ENCODE measurements at places on chromosomes 13 and 19.

- no peak for DNase-seq
Observed at GRCh38 chr19:40604171-40604646, 3.0 kb downstream of the LTBP4 start.

- DNase-seq = no peak
Observed at GRCh38 chr13:71395053-71395452, 472.0 kb downstream of the DACH1 start.

DNA sequence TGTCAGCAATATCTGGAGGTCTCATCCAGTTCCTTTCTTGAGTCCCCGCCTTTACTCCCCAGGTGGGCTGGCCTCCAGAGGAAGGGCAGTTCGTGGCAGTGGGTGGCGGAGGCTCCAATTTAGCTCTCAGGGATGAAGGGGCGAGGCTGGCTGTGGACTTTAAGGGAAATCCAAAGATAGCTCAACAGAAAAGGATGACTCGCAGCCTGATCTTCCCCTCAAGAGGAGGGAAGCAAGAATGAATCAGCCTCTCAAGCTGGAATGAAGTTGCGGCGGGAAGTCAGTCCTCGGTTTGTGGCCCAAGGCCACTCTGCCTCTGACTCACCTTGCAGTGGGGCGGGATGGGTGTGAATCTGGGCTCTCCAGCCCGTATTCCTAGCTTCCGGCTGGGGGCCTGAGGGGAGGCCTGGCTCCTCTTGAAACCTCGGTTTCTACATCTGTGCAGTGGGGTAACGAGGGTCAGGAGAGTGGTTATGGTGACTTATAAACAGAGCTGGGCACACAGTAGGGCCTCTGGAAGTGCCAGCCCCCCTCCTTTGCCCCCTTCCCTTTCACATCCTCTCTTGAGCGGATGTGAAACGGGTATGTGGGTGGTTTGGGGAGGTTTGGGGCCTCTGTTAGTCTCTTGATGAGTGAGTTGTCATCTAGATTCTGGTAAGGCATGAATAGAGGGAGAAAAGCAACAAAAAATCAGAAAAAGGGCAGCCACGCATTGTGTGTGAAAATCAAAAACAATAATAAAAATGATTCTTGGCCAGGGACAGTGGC is 10.5 kb upstream of the SMG9 start:
- no peak for DNase-seq

- no peak for DNase-seq
Observed at GRCh38 chr19:4516939-4517300, 1.4 kb downstream of the PLIN4 start.

DNA sequence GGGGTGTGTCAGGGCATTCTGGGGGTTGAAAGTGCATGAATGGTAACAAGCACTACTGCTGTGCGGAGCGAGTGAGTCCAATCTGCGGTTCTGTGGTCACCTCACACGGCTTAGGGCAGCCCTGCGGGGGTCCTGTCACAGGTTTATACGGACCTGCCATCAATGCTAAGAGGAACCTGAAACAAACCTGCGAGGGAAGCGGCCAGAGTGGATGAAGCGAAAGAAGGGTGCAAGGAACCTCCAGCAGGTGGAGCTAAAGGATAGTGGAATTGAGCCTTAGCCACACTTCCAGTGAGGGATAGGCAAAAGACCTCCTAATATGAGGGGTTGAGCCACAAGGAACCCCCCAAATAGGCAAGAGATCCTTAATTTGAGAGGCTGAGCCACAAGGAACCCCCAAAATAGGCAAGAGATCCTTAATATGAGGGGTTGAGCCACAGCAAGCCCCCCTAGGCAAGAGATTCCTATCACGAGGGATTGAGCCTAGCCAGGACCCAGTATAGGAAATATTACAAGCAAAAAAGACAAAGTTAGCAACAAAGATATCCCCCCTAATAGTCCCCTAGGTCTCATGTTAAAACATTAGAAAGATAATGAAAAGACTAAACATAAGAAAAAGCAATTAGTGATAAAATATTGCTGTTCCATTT is 6.3 kb upstream of the ZNF69 start:
- DNase-seq = no peak

DNA sequence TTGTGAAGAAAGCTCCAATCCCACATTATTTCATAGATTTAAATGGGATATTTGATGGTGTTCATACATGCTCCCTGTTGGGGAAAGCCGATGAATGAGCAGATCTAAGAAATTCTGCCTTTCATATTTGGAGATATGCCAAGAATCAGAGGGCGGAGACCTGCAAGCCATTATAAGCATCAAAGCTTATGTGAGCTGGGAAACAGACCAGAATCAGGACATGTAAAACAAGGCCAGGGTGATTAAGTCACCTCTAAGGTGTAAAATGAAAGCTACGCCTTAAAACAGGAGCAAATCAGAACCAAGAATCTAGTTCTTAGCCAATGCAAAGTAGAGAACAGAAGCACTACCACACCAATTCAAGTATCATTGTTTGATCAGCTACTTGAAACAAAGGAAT is 392.4 kb downstream of the DCT start:
- DNase-seq = no peak

DNA sequence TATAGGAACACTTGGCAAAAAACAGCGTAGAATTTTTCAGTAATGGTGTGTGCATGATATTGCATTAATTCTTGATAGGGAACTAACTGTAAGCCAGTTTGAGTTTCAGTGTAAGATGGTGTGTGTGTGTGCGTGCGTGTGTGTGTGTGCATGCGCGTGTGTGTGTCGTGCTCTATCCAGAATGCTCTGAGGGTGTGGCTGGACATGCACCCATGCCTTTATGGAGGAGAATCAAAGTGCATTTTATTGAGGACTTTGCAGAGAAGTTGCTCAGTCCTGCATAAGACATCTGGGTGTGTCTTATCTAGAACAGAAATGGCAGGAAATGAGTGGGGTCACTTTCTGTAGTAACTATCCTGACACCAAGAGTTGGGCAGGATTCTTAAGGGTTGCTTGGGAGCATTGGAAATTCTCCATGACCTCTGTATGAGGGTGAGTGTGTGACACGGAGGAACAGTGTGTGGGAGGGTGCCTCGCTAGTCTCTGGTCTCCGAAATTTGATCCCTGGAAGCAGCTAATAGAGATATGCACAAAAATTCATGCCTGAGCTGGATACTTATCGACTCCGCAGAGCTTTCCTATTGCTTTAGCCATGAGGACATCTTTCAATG is 252.2 kb downstream of the TSHZ3 start:
- DNase-seq = no peak

DNA sequence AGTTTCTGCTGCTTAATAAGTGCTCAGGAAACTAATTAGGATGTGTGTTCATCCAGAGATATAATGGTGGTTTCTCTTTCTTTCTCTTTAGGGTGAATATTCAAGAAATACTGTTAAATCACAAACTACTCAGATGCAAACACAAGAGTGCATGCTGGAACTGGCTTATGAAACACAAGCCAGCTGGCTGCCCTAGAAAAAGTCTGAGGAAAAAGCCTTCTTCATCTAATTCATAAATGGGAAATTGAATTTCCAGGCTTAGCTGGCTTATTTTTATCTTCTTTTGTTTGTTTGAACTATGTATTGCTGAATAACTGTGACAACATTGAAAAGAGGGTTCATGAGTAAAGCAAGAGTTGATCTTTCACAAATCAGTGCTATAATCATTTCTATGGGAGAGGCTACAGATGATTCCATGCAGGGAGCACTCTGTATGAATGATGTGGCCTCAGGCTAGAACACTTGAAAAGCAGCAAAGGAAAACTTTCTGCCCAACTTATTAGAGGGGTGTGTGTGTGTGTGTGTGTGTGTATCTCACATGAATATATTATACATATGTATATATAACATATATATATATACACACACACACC is 69.8 kb upstream of the SCEL start:
- no peak for DNase-seq

- DNase-seq = peak; percentile 22
Observed at GRCh38 chr13:99211421-99212035, 10.9 kb downstream of the UBAC2 start.

DNA sequence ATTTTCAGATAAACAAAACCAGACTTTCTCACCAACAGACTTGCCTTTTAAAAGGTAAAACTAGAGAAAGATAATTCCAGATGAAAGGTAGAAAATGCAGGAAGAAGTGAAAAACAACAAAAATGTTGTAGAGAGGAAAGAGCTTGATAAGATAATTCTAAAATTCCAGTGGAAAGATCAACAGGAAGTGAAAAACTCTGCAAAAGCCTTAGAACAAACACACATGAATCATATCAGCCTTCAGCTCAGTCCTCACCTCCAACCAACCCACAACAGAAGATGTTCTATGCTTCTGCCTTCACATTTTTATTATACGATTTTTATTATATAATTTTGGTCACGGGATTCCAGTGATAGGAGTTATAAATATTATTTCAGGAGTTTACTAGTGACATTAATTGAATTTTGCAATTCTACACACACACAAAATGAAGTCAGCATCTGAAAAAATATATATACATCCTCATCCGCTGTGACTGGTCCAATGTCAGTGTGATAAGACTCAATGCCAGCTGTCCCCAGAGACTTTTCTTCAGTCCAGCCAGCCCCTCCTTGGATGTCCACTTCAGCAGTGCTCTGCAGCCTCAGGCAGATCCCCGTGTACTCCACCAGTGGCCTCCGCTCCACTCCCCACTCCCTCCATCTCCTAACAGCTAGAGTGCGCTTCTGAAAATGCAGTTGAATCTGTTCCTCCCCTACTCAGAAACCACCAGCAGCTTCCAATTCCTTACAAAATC is 57.9 kb downstream of the GADD45B start:
- no peak for DNase-seq

DNA sequence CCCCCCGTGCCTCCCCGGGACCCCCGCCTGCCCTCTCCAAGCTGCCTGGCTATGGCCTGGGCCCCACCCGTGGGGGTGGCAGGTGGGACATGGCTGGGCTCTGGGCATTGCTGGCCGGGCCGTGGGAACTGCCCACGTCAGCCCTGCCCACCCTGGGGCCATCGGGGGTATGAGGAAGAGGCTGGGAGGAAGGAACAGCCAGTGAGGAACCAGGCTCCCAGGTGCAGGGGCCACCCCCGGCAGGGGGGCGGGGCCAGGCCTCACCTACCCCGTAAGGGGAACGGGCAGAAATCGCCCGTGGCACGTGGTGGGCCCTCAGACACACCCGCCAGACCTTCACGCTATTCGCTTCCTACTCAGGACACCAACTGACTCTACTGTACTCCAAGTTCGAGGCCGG is 22.4 kb downstream of the TCF3 start:
- no peak for DNase-seq

DNA sequence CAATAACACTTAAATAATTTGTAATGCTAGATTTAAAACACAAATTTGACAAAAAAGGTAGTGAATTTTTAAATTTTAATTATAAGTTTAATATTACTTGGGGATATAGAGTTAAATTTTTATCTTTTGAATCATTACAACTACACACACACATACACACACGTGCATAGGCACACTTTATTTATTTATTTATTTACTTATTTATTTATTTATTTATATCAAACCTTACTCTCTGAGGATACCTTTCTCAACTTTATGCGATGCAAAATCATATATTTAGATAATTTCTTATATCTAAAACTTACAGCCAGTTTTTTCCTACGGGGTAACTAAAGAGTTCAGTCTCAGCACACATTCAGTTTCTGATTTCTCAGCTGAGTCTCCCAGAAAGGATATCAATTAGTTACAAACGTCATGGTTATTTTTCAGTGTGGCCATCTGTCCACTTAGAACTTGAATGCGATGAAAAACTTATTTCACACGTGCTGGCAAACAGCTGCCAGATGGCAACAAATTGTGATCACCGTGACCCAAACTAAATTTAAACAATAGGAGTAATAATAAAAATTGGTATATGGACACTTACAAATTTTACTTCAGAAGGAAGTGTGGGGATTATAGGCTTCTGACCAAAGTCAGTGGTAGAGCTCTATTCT is 683.1 kb upstream of the PRR20A start:
- no peak for DNase-seq

- DNase-seq = no peak
Observed at GRCh38 chr19:44988896-44989556, 12.2 kb upstream of the RELB start.

- no peak for DNase-seq
Observed at GRCh38 chr13:32629313-32629712, 43.1 kb downstream of the PDS5B start.

DNA sequence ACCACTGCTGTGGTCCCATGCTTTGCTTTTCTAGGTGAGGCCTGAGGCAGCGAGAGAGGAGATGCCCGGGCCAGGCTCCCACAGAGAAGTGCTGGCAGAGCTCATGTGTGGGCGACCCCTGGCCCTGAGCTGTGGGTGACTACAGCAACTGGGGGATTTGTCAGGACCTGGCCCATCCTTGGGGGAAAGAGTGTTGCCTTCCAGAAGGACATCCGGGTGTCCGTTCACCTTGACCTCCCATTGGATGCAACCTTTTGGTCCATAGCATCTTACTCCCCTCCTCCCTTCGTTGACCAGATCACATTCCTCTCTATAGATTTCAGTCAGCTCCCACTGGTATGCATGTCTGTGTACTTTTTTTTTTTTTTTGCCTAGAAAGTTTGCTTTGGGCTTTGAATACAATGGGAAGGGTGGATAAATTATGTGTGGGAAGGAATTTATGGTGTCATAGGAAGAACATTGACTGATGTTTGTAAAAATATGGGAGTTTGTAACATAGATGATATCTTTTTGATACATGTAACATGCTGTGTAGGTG is 84.2 kb upstream of the RNF113B start:
- DNase-seq = no peak

DNA sequence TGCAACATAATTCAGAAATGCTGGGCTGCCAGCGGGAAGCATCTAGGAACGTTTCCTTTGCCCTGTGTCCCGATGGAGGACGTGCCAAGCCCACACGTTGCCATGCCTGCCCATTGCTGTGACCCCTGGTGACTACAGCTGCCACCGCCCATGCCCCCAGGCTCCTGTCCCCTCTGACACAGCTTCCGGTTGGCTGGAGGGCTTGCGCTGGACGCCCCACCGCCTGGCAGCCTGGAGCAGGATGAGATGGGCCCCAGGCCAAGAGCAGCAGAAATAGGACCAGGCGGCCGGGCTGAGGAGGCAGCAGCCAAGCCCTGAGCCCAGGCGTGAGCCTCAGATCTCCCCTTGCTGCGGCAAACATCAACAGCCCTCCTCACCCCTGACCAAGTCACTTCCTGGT is 125.9 kb downstream of the COL4A2 start:
- DNase-seq = peak; percentile 80

- DNase-seq = no peak
Observed at GRCh38 chr19:6132482-6132881, 3.0 kb upstream of the ACSBG2 start.

DNA sequence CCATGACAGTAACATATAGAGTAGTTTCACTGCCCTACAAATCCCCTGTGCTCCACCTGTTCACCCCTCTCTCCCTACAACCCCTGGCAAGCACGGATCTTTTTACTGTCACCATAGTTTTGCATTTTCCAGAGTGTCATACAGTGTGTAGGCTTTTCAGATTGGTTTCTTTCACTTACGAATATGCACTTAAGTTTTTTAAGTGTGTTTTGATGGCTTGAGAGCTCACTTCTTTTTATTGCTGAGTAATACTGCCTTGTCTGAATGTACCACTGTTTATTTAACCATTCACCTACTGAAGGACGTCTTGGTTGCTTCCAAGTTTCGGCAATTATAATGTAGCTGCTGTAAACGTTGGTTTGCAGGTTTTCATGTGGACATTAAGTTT is 175.1 kb downstream of the ITGBL1 start:
- DNase-seq = no peak

Measured in vagina (tissue), 2 donors.